ENCODE measurements at places on chromosomes 3 and 15.

DNA sequence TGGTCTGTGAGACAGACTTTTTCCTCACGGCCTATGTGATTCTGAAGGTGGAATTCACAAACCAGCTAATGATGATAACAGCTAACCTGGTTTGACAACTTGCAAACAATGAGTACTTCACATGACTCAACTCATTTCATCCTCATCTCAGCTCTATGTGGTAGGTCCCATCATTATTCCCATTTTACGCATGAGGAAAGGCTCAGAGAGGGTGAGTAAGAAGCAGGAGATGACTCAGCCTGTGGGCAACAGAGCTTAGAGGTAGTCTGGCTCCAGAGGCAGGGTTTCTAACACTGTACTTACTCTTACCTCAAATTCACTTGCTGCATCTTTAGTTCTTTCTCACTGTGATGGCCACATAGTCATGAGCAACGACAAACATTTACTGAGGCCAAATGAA, 25.8 kb upstream of the PSMD6 start:
- peak; percentile 6 for DNase-seq

DNA sequence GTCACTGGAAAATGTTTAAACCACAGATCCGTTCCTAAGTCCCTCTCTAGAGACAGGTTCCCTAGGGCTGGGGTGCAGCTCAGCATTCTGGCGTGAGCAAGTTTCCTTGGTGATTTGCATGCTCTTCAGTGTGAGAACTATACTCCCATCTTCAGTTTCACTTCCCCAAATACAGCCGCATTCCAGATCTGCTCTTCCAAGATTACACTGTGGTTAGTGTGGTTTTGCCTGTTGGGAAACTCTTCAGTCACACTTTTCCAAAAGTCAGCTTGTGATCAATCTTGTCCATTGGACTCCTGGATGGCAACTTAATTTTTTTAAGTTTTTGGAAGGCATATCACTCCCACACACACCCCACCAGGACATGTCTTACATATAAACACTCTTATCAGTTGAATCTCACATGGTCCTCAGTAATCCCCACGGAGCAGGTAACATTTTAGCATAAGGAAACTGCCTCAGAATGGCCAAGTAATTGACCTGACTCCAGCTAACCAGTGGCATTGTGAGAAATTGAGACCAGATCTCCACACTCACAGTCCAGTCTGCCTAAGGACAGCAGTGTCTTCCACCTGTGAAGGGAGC, 33.5 kb upstream of the PTPN23 start:
- DNase-seq: no peak

DNA sequence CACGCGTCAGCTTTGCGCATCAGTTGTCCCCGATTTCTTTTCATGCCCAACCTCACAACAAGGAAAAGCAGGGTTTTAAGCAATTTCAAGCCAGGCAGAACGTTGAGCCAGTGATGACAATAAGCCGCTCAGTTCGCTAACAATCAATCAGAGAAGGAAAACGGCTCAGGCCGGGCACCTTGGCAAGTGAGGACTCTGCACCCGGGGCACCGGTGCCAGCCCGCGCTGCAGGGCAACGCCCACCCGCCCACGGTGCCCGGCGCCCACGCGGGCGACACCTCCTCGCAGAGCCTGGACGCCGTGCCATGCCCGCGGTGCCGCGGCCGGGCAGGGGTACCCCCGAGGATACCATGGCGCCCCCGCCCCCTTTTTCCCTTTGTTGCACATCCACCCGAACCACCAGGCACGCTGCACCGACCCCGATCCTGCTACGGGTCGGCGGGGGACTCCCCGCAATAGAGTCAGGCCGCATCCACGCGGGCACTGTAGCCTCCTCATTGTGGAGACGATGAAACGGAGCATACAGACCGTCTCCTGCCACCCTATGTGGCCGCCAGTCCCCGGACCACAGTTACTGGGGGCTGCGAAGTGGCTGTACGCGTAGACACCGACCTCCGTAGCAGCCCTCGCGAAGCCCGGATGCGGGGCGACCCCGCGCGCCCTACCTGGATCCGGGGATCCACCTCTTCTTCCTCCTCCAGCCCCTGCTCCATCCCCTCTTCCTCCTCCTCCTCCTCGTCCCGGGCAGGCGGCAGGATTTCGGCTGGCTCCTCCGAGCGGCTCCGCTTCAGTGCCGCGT, 581 bp downstream of the SH3BP5 start:
- DNase-seq: peak; percentile 40

DNA sequence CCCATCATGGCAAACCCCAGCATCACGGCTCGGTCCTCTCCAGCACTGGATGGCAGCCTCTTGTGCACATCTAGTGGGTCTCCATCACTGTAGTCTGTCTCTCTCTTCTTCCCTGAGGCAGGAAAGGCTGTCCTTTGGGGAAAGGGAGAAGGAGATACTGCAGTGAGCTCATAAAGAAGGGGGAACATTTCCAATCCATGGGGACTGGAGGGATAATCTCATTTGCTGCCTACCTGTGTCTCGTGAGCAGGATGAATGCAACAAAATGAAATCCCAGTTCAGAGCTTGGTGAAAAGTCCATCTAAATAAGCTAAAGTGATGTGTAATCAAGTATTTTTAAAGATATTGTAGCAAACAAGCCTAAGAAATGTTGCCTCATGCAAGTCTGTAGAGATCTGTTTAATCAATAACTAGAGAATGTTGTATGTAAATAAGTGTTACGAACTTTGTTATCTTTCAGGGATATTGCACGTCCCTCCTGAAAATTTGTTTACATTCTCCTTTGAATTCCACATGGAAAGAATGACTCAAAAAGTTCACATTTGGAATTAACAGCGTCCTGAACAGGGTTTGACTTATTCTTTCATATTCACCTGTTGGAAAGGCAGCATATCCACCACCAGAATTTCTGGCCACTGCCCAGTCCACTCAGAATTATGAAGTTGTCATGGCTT, at the start of gene KCNMB3:
Gene KCNMB3, minus strand, starts transcription at position 312 of the 674 bp plus-strand sequence. Its CDS starts 124 bp downstream, at position 188.
- DNase-seq: no peak

DNA sequence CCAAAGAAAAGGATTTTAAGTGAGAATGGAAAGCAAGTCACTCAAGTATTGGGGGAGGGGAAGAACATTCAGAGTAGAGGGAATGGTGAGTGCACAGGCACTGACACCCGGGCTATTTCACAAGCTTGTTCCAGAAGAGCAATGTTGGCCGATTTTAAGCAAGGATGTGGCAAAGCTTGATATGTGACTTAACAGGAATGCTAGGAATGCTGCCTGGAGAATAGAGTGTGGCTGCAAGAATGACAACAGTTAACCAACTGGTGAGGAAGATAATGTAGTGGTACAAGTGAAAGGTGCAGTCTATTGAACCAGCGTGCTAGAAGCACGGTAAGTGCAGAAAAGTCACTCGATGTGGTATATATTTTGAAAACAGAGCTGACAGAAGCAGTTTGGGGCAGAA, 6.2 kb upstream of the CCDC80 start:
- DNase-seq: no peak

DNA sequence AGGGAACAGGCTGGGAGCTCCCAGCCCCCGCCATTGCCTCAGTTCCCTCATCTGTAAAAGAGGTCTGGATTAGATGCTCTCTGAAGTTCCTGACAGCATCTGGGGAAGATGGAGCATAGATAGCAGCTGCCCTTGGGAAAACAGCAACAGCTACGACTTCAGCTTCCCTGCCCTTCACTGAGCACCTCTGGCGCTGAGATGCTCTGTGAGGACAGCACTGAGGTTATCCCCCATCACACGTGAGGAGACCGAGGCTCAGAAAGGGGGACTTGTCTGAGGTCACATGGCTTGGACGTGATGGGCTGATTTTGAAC, 11.1 kb upstream of the RPL29 start:
- no peak for DNase-seq

GRCh38 chr15:59656897-59657634, at the start of gene GTF2A2:
TSS of gene GTF2A2 (minus strand) at chr15:59657515. CDS start at chr15:59652277, 5,238 bp downstream.
- DNase-seq: peak; percentile 96

GRCh38 chr15:56383010-56383409, 17.8 kb downstream of the TEX9 start:
- DNase-seq: no peak

DNA sequence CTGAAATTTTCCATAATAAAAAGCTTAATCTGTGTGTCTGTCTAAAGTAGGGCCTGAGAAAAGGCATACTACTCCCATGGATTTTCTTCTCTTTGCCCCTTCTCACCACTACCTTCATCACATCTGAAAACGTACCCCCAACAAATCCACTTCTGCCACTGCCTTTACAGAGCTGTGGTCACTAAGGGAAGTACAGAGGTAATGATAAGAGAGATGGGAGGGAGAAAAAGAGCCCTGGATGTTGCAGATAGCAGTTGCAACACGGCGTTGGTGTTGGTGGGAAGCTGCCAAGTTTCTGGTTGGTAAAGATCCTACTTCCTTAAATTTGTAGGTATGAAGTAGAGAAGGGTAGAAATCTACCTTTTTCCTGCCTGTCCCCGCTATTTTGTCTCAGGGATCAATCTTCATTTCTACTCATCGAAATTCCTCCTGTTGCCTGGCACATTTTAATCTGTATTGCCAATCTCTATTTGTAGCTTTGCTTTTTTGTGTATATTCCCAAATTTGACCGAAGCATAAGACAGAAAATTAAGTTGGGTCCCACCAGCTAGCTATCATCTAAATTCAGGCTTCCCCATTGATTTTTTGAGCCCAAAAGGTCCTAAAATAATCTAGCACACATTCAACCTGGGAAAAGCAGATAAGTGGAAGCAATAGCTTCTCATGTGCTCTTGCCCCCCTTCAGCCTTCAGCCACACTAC, 102.9 kb downstream of the TFDP2 start:
- no peak for DNase-seq

- no peak for DNase-seq
Measured at GRCh38 chr15:70033529-70034140, 64.1 kb downstream of the TLE3 start.

DNA sequence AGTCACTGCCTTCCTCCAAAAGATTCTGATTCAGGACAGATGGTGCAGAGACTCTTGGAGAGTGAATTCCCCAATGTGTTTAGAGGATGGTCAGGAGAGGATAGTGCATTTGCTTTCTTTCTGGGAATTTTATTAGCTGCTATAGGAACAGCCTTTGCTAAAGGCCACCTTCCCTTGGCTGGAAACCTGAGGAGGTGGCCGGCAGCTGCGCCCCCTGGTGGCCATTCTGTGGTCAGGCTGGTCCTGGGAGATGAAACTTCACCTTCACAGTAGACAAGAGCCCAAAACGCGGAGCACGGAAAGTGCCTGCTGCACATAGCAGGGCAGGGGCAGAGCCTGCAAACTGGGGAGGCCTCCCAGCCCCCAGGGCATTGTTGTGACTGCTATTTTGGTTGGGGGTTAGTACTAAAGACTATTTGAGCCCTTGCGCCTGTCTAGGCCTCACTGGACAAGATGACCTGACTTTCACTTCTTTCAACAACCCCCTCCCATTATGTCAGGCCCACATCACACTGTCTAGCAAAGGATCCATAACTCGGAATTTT, 34.3 kb downstream of the SEC22C start:
- DNase-seq: peak; percentile 67

DNA sequence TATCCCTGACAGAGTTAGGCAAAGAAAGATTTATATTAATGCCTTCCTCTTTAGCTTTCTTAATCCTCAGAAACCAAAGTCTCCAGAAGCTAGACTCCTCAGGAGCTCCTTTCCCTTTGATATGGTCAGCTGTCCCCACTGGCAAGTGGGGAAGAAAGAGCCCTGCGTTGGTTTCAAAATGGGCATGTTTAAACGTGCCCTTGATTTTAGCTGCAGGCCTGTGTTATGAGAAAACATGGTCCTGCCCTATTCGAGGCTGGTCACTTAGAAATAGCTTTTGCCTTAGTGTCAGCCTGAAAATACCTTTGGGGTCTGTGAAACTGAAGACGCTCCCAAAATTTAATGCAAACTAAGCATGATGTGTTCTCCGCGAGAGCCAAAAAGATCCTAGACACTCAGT, 135.5 kb upstream of the RARB start:
- no peak for DNase-seq

GRCh38 chr3:142857056-142857455, 31.8 kb downstream of the PCOLCE2 start:
- no peak for DNase-seq
